ENCODE measurements at places on chromosomes 11 and 22.

DNA sequence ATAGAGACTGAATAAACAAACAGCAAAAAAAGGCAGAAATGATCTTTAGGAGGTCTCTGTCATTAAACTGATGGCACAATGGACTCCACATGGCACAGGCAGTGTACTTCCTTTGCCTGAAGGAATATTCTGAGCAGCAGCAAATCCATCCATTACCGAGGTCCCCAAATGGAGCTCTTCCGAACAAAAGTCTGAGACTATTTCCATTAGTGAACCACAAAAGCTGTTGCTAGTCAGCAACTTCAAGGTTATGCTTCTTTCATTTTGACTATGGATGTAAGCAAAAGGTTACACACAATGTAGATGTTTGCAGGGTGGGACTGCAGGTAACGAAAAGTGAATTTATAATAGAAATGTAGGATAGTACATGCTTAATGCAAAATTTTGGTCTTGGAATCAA, 14.5 kb downstream of the NARS2 start:
- no peak for DNase-seq

DNA sequence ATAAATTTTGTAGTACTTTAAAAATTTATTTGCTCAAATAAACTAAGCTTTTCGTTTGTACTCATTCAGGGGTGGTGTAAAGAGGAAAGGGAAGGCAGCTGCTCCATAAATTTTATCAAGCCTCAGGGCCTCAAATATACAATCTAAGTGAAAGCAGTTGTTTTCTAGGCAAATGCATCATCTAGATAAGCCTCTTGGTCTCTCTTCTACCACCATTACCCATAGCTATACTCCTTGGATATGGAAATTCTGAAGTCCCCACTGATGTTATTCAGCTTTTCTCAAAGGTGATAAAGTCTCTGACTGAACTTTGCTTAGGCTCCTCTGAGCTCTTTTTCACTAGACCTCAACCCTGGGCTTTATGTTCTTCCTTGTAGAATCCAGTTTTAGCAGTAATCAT, 1313.1 kb downstream of the JRKL start:
- no peak for DNase-seq

DNA sequence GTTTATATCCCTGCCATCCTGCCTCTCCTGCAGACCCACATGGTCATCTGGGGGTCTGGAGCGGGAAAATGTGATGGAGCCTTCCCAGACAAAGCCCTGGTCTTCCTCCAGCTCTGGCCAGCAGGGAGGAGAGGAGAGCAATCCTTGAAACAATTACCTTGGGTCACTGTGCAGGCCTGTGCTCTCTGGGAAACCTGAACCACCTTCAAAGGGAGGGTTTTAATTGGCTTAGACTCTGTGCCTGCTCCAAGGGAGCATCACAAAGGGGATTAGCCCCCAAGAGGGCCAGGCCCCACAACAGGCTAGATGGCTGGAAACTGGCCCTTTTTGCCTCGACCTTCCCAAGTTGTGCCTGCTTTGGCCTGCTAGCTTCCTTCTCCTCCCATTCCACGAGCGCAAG, 351.9 kb downstream of the TENM4 start:
- DNase-seq, result no peak

GRCh38 chr11:8224161-8224591, 39.5 kb downstream of the LMO1 start:
- no peak for DNase-seq

DNA sequence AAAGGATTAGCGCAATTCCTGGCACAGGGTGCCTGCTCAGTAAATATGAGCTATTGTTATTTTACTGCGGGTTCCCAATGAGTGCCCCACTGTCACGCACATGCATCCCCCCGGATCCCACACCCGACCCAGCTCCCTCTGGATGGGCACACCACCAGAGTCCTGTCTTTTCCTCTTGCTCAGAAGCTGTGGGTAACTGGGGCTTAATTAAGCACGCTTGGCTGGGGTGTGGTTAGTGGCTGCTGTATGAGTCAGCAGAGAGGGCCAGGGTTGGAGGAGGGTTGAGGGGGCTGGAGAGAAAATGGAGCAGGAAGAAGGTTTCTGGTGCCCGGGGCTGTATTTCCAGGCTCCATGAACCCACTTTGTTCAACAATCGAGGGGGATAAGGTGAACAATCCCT, 30.3 kb upstream of the NECTIN1 start:
- DNase-seq, result peak; percentile 74

GRCh38 chr11:73366265-73366610, 10.0 kb upstream of the RELT start:
- no peak for DNase-seq

GRCh38 chr11:43693069-43693468, 12.5 kb downstream of the HSD17B12 start:
- no peak for DNase-seq

- no peak for DNase-seq
Measured at GRCh38 chr22:28942801-28943500, 59.6 kb downstream of the ZNRF3 start.

DNA sequence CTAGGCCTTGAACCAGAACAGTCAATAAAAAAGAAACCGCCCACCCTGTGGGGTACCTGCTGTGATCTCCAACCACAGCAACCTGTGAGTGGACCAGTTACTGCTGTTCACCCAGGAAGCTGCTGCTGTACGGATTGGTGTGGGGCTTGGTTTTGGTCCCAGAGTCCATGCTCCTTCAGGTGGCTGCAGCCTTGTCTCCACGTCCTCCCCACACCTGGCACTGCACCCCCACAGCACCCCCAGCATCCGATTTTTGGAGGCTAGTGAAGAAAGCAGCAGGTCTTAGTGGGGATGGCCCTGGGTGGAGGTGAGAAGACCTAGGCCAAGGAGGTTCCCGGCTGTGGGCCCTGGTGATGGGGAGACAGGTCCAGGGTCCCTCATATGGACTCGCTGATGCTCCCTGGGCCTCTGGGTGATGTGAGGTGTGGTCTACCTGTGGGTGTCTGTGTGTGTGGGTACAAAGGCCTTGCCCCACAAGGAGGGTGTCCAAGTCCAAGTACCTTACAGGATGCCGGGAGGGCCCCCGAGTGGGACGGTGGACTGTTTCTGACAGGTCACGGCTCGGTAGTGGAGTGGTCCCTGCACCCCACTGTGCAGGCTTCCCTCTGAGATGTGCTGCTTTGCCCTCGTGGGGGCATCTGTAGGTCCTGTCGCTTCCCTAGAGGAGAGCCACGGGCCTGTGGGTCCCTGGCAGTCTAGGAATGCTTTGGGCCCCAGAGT, 283.4 kb downstream of the TBC1D22A start:
- no peak for DNase-seq

- DNase-seq, result no peak
Measured at GRCh38 chr11:7656704-7657103, 16.6 kb downstream of the CYB5R2 start.

DNA sequence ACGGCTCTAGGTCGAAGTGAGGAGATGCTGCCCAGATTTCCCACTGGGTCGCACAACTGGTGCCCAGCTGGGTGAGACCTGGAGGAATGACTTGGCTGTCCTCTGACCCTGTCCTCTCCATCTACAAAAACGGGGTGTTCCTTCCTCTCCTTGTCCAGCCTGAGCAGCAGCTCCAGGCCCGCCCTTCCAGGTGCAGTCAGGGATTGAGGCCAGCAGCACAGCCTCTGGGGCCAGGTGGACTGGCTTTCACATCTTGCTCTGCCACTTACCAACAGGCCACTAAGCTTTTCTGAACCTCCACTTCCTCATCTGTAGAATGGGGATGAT, 91.7 kb upstream of the LMO1 start:
- DNase-seq, result no peak

- DNase-seq, result peak; percentile 57
Measured at GRCh38 chr11:87840786-87841185, 334.5 kb downstream of the RAB38 start.

GRCh38 chr11:118621784-118622375, 14.5 kb downstream of the PHLDB1 start:
- DNase-seq, result no peak

DNA sequence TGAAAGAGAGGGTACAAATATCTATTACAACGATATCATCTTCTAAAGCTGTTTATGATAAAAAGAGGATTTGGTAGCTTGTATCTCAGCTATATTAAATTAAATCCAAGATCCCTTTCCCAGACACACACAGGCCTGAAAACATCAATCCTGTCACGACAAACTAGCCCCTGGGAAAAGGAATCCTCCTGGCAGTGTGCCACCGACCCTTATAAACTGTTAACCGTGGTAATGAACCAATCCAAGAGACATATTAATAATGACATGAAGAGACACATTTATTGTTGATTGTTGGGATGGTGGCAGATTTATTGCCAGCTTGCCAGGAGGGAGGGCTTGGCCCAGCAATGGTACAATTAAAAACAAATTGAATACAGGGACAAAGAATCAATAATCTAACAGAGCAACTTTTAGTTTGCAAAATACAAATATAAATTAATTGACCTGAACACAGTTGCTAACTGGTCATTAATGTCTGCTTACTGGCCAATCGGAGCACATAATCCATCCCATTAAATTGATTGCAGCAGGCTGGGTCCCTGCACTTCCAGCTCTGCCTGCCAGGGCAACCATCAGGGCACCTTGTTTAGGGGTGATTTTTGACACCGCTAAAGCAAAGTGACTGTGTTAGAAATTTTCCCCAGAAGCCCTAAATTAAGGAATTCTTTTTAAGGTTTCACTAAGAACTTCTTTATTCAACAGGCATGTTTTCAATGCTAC, 887.6 kb downstream of the OPCML start:
- DNase-seq, result no peak

DNA sequence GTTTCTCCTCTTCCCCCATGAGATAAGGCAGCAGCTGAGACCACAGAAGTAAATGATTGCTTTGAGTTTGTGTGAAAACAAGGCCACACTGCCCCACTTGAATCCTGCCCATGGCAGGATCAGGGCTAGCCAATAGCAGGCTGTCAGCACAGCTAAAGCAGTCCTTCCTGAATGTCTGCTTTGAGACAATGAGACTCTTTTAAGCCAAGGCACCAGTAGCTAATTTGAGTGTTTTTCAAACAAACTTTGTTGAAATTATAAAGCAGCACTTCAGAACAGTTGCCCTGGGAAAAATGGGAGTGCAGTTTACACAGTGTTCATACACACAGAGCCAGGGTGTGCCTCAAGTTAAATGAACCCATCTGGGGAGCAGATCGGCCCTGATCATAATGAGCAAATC, 103.5 kb upstream of the OR5AK2 start:
- peak; percentile 51 for DNase-seq

DNA sequence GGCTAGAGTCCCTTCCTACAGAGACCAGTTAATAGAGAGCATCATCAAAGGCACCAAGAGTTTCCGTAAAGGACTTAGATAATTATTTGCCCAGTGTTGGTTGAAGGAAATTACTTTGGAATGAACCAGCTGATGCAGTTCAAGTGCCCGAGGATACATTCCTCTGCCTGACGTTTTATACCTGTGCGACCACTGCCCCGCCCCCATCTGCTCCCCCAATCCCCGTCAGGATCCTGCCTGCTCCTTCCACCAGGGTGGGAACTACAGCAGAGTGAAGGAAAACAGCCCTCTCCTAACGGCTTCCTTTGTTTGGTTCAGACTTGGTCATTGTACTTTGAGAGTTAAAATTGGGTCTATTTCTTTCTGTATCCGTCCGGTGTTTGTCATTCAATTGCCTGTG, 761.5 kb downstream of the NTM start:
- no peak for DNase-seq

DNA sequence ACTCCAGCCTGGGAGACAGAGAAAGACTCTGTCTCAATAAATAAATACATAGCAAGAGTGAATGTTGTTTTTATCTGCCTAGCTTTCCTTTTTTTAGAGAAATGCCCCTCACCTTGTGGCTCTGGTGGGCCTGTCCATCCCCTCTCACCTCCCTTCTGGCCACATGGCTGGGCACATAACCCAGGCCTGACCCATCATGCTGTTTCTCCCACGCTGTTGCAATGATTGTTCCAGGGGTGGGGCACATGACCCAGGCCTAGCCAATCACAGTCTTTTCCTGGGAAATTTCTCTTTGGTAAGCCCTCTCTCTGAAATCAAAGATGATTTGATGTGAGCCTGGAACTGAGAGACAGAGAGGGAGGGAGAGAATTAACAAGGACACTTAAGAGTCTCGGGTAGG, 5.5 kb upstream of the CYTH4 start:
- DNase-seq, result no peak

GRCh38 chr22:40904101-40904500, 42.2 kb upstream of the DNAJB7 start:
- peak; percentile 50 for DNase-seq

DNA sequence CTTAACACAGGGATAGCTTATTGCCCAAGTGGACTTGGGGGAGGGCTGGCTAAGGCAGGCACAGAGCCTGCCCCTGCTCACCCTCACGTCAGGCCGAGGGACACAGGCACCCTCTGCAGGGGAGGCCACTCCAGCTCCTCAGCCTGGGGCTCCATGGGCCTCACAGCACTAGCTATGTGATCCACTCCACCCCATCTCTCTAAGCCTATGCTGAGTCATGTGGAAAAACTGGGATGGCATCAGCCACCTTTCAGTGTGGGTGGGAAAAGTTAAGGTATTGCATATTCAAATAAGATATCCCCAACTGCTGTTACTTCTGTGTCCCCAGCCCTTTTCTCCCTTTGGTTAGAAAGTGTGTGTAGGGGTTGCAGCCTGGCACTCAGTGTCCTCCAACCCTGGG, 22.3 kb downstream of the RANGAP1 start:
- DNase-seq, result peak; percentile 43

- DNase-seq, result peak; percentile 78
Measured at GRCh38 chr11:9757809-9758636, 94.1 kb downstream of the SWAP70 start.

- no peak for DNase-seq
Measured at GRCh38 chr22:26174280-26174679, 5.0 kb downstream of the SEZ6L start.

Measured in epithelial cell of esophagus (primary cell).